ENCODE measurements at places on chromosomes 2 and 18. TPM values are rescaled to one million over a fixed set of nuclear protein-coding genes. Genes with fewer than 3 reads are reported as not detected.

The SETBP1 gene
- total RNA-seq = 15.0 TPM

The EMILIN1 gene
- total RNA-seq = 20.7 TPM

- DNase-seq = no peak
Observed at GRCh38 chr2:75268112-75268511, 68.8 kb upstream of the TACR1 start.

DNA sequence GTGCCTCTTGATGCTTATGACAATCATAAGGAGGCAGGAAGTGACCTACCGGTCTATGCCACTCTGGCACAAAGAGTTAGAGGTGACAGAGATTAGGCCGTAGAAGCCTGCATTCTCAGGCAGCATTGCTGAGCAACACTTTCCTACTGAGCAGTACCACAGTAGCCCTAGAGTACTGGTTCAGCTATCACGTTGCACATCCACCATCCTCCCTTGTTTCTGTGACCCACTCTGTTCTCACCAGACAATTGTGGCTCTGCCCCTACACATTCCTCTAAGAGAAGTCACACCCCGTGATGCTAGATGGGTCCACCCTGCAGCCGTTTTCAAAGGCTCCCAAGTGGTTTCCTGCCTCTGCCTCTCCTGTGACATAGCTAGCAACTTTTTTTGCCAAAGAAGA lies 22.6 kb upstream of the SUCLG1 start:
- no peak for DNase-seq

GRCh38 chr18:24315170-24315569 lies 82.5 kb downstream of the OSBPL1A start:
- DNase-seq = no peak

DNA sequence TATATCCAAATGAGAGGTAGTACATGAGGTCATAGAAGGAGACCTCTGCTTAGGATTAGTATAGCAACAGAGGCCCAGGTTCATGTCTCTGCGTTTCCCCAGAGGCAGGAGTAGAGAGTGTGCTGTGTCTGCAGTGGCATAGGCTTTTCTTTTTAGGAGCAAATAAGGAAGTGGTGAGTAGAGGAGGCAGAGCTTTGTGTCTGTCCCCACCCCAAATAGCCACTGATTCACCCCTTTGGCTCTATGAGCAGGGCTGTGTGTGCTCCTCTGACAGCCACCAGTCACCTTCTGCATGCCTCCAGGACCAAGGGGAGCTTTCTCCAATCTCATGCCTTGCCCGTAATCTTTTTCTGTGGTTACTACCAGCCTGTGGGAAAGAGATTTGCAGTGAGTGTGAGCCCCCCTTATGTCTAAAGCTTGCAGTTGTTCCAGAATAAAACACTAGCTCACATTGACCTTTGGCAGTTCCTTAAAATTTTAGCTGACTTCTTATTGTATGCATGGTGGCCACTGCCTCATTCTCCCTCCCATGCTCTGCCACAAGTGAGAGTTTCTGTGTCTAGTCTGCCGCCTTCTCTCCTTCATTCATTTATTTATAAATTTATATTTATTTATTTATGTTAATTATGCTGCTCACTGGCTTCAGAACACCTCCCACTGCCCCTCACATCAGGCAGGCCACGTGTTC lies 23.5 kb upstream of the ELAC1 start:
- DNase-seq = no peak

All from upper lobe of left lung (tissue), 6 donors.